Psoas muscle (tissue), 8 donors: ENCODE measurements at places on chromosomes 4 and X. TPM values are rescaled to one million over a fixed set of nuclear protein-coding genes. Genes with fewer than 3 reads are reported as not detected.

GRCh38 chrX:49209434-49210251 lies 9.7 kb upstream of the SYP start:
- no peak overlapping the region for H3K27ac ChIP-seq
- no peaks in the 10 kb centered on the region for H3K4me1 ChIP-seq
- H3K4me3 ChIP-seq: no peak overlapping the region
- no peaks in the 10 kb centered on the region for H3K27me3 ChIP-seq

BEX3 gene
- 12.7 TPM for polyA plus RNA-seq

CDKL2 gene
- polyA plus RNA-seq: 0.40 TPM

GLOD5 gene
- not detected for polyA plus RNA-seq

- H3K36me3 ChIP-seq: no peaks in the 10 kb centered on the region
- DNase-seq: no peak
- no peaks in the 10 kb centered on the region for H3K27me3 ChIP-seq
- H3K4me3 ChIP-seq: no peak overlapping the region
- H3K4me1 ChIP-seq: no peaks in the 10 kb centered on the region
Observed at GRCh38 chrX:103805860-103806259, 26.2 kb downstream of the RAB9B start.

NOCT gene
- 4.6 TPM for polyA plus RNA-seq

DNA sequence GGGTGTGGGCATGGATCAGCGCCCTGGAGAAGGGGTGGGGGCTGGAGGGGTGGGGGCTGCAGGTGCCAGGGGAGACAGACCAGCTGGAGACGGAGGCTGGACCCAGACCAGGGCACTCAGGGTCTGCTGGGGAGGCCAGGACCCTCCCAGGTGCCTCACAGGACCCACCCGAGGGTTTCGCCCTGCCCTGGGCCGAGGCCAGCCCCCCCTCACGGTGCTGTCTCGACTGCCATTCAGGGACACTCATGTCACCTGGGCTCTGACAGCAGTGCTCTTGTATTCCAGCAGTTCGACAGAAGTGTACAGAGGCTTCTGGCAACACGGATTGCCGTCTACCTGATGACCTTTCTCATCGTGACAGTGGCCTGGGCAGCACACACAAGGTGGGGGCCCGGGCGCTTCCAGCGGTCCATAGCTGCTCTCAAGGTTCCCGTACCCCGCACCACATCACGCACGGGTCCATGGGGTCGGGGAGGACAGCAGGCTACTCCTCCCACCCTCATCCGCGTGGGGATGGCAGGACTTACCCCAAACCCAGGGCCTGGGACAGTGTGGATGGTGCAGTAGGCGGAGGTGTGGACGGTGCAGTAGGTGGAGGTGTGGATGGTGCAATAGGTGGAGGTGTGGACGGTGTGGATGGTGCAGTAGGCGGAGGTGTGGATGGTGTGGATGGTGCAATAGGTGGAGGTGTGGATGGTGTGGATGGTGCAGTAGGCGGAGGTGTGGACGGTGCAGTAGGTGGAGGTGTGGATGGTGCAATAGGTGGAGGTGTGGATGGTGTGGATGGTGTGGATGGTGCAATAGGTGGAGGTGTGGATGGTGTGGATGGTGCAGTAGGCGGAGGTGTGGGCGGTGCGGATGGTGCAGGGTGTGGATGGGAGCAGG lies 18.1 kb downstream of the TMEM175 start:
- H3K27ac ChIP-seq: no peak overlapping the region
- H3K36me3 ChIP-seq: peaks cover 29% of the 10 kb centered on the region
- H3K27me3 ChIP-seq: no peaks in the 10 kb centered on the region
- peak; percentile 28 for DNase-seq
- H3K4me3 ChIP-seq: no peak overlapping the region

STBD1 gene
- polyA plus RNA-seq: 52.2 TPM

TMEM255A gene
- polyA plus RNA-seq: 0.14 TPM

CPLX1 gene
- 2.3 TPM for polyA plus RNA-seq

DNA sequence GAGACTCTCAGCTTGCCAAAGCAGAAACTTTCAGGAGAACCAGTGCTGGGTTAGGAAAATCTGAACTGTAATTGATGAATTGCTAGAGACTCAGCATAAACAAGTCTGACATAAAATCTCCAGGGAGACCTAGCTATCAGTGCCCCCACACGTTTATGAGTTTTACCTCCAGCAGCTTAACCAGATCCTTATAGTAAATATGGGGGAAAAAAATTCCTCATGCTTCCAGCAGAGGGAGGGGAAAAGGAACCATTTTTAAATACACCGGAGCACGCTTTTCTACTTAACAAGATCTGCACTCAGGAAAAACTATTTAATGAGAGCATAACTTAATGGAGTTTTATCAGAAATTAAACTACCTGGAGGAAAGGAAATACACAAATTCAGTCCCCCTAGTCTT lies 1040.7 kb upstream of the INTU start:
- no peaks in the 10 kb centered on the region for H3K36me3 ChIP-seq
- no peaks in the 10 kb centered on the region for H3K27me3 ChIP-seq
- H3K27ac ChIP-seq: no peak overlapping the region

- H3K27me3 ChIP-seq: no peaks in the 10 kb centered on the region
- DNase-seq: no peak
- no peak overlapping the region for H3K27ac ChIP-seq
- H3K4me3 ChIP-seq: no peak overlapping the region
- no peaks in the 10 kb centered on the region for H3K36me3 ChIP-seq
Observed at GRCh38 chr4:26458157-26458561, 32.1 kb downstream of the CCKAR start.

DNA sequence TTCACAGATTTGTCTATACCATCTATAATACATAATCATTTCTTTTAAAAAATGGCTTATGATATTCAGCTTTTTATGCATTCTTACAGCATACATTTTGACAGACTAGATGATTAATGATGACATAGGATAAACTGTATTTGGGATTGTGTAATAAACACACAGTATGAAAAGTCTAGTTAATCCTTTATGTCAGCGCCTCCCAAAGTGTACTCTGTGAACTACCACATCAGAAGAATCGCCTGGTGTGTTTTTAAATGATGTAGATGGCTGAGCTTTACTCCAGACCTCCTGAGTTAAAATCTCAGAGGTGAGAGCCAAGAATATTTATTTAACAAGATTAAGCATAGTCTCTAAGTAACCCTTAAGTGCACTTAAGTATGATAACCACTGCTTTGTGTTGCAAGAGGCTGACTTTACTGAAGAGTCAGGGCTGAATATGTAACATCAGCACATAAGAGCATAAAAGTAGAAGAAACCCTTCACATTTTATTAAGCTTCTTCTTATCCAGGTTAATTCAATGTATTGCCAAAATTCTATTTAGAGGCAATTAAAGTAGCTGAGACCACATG lies 104.2 kb downstream of the ANK2 start:
- no peak overlapping the region for H3K4me3 ChIP-seq
- DNase-seq: no peak
- H3K27me3 ChIP-seq: no peaks in the 10 kb centered on the region
- peaks cover 18% of the 10 kb centered on the region for H3K4me1 ChIP-seq

DNA sequence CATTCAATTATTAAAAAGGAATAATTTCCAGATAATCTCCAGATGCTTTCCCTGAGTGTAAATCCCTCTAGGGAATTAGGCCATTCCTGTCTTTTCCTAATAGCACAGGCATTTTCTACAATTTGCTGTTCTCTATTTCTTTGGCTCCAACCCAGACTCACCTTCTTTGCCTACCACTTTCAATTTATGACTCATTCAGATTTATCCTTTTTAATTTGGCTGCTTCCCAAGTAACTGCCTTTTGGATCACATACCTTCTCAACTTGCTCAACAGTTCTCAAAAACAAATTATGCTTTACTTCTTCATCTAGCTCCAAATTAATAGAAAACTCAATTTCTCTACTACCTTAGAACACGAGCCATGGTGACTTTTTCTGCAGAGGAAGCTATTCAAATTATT lies 1166.3 kb upstream of the PCDH7 start:
- H3K27me3 ChIP-seq: no peaks in the 10 kb centered on the region
- H3K36me3 ChIP-seq: no peaks in the 10 kb centered on the region
- H3K4me3 ChIP-seq: no peak overlapping the region
- H3K4me1 ChIP-seq: no peaks in the 10 kb centered on the region
- no peak for DNase-seq

PNMA6A gene
- polyA plus RNA-seq: 0.09 TPM

LEF1 gene
- polyA plus RNA-seq: 0.18 TPM

DNA sequence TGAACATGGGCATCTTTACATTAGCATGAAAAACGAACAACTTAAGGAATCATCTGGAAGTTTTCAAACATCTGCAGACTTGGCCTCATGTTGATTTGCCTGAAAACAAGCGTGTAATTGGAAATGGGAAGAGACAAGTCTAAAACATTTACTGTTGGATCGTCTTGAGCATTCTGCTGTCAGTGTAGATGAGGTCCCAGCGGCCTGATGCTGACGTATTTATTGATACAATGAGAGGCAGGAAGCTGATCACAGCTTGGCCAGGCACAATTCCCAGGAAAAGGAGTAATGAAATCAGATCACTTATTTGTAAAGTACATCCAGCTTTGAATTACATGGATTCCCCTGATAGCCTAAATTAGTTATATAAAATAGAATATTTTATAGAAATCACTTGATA lies 210.6 kb downstream of the CLCN4 start:
- H3K36me3 ChIP-seq: no peaks in the 10 kb centered on the region
- no peak for DNase-seq
- no peaks in the 10 kb centered on the region for H3K4me1 ChIP-seq
- H3K27ac ChIP-seq: no peak overlapping the region

GRCh38 chr4:183517781-183518180 lies 12.9 kb downstream of the ING2 start:
- no peaks in the 10 kb centered on the region for H3K4me1 ChIP-seq
- no peak overlapping the region for H3K4me3 ChIP-seq
- no peak for DNase-seq
- no peak overlapping the region for H3K27ac ChIP-seq

MID1 gene
- 0.28 TPM for polyA plus RNA-seq

DNA sequence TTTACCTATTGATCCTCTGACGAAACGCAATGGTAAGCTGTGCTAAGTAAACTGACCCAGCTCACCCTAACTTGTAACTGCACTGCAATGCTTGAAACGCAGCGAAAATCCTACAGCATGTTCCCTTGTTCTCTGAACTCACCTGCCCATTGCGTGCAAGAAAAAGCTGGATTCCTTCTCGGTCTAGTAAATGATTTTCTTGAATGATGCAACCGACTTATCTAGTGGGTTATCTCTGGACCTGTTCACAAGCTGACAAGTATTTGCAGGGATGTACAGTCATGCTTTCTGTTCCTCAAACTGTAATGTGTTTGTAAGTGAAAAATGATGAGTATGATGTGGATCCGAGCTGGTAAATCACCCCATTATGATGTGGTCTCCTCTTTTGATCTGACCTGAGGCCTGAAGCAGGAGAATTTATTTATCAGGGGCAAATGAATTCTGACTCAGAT lies 140.1 kb downstream of the BTC start:
- H3K27ac ChIP-seq: no peak overlapping the region
- no peak overlapping the region for H3K4me3 ChIP-seq
- no peaks in the 10 kb centered on the region for H3K4me1 ChIP-seq

GRCh38 chr4:180179146-180179545 lies 2064.1 kb upstream of the TENM3 start:
- no peak overlapping the region for H3K27ac ChIP-seq
- no peaks in the 10 kb centered on the region for H3K27me3 ChIP-seq
- H3K4me1 ChIP-seq: no peaks in the 10 kb centered on the region
- no peaks in the 10 kb centered on the region for H3K36me3 ChIP-seq
- H3K4me3 ChIP-seq: no peak overlapping the region

DNA sequence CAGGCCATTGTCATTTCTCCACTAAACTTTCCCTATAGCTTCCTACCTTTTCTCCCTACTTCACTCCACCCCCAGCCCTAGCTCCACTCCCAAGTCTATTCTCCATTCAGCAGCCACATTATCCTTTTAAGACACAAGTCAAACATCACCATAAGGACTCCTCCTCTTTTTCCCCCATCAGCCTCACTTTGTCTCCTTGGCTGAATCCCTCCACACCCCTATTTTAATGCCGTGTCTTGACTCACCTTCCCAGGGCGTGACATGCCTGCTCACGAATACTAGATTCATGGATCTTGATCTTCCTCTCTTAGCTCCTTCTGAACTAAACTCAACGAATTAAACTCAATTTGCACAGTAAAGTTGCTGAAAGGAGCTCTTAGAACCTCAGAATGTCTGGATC lies 281.9 kb downstream of the PTTG2 start:
- H3K27ac ChIP-seq: no peak overlapping the region
- H3K4me3 ChIP-seq: no peak overlapping the region
- no peaks in the 10 kb centered on the region for H3K27me3 ChIP-seq

FAM47A gene
- polyA plus RNA-seq: not detected

GRCh38 chrX:134249241-134249640 lies 12.3 kb downstream of the CCDC160 start:
- no peak overlapping the region for H3K4me3 ChIP-seq
- H3K36me3 ChIP-seq: no peaks in the 10 kb centered on the region
- H3K4me1 ChIP-seq: no peaks in the 10 kb centered on the region
- no peak overlapping the region for H3K27ac ChIP-seq
- DNase-seq: no peak

DNA sequence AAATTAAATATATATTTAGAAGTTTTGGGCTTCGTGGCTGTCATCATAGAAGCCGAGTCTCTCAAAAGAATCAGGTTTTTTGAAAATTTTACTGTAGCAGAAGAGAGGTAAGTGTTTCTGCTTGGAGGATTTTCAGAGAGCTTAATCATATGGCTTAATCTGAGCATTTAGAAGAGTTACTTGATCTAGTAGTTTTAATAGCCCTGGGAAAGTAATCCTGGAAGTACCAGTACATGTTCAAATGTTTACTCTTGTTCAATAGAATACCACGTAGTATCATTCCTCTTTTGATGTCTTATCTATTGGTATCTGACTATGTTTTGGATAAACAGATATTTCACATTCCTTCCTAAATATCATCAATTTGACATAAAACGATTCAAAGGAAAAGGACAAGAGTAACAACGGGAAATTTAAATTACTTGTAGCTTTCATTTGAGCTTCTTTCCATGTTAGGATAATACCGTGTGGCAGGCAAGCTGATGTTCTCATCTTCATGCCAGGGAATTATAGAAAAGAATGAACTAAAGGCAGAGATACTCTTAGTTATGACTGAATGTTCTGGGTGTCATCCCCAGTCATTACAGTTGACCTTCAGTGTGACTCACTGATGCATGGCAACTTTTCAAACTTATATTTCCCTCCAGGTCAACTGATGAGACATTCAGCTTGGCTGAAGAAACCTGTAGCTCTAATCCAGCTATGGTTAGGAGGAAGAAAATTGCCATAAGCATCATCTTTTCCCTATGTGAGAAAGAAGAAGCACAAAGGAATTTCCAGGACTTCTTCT lies 89.8 kb downstream of the FNIP2 start:
- H3K4me3 ChIP-seq: no peak overlapping the region
- peaks cover 63% of the 10 kb centered on the region for H3K36me3 ChIP-seq
- DNase-seq: no peak
- no peak overlapping the region for H3K27ac ChIP-seq
- H3K27me3 ChIP-seq: no peaks in the 10 kb centered on the region

GRCh38 chrX:97117572-97117971 lies 233.9 kb downstream of the RPA4 start:
- no peak overlapping the region for H3K27ac ChIP-seq
- DNase-seq: no peak
- no peaks in the 10 kb centered on the region for H3K27me3 ChIP-seq
- no peaks in the 10 kb centered on the region for H3K4me1 ChIP-seq
- no peak overlapping the region for H3K4me3 ChIP-seq

PCDH10 gene
- polyA plus RNA-seq: 0.01 TPM

GRCh38 chr4:3451956-3452355 lies 10.2 kb downstream of the HGFAC start:
- H3K36me3 ChIP-seq: no peaks in the 10 kb centered on the region
- no peaks in the 10 kb centered on the region for H3K4me1 ChIP-seq
- DNase-seq: no peak
- H3K4me3 ChIP-seq: no peak overlapping the region
- H3K27me3 ChIP-seq: no peaks in the 10 kb centered on the region

NSUN7 gene
- not detected for polyA plus RNA-seq
